Fibroblast of pulmonary artery (primary cell): ENCODE measurements at places on chromosomes 12 and 14.

GRCh38 chr12:104522985-104523722, 66.4 kb downstream of the CHST11 start:
- no peak for DNase-seq

GRCh38 chr12:125492354-125493270, 427.4 kb downstream of the AACS start:
- no peak for DNase-seq

- DNase-seq: peak; percentile 96
Measured at GRCh38 chr14:68361231-68361630, 431.6 kb downstream of the ZFP36L1 start.

DNA sequence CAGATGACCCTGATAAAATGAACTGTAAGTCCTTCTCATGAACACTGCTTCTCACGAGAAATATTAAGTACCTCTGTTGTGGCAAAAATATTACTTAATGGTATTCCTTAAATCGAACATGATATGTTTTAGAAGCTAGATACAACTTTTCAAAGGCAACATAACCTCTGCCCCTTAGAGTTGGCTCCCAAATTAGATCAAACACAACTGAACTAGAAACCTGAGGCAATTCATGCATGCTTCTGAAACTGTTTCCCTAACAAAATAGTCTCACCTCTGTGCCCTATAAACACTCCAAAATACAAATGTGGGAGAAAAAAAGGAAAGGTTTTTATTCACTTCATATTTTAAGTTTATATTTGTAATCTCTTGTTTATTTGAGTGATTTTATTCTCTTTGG, 121.6 kb downstream of the SLC16A7 start:
- no peak for DNase-seq

GRCh38 chr14:51552768-51553404, 98.8 kb upstream of the FRMD6 start:
- DNase-seq: no peak

GRCh38 chr14:38554026-38554425, 298.1 kb upstream of the CLEC14A start:
- DNase-seq: no peak

GRCh38 chr14:94056579-94057308, 24.3 kb downstream of the DDX24 start:
- peak; percentile 36 for DNase-seq

- no peak for DNase-seq
Measured at GRCh38 chr12:4158306-4158705, 115.3 kb upstream of the CCND2 start.

DNA sequence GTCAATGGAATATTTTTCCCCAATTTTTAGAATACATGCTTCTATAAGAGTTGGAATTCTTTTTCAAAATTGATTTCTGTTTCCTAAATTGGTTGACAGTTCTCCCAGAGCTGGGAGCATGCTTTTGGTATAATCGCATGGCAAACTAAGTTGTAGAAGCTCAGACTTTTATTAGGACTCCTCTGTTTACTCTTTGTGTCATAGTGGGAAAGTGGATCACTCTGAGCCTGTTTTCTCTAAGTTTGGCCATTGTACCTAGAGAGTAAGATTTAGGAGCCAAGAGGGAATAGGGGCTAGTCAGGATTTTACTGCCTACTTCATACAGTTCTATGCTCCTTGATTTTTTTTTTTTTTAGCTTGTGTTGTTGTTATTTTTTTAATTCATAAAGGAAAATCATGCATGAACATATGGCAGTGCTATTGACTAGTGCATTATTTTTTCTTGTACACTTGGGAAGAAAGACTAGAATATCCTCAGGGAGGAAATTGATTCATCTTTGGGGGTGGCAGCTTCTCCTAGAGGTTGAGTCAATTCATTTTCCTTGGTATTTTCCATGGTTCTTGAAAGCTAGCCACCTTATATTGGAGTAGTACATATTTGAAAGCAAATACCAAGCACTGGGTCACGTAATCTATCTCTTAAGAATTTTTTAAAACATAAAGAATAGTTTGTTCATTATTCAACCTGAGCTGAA, 77.7 kb upstream of the TRAF3 start:
- DNase-seq: peak; percentile 27

- DNase-seq: no peak
Measured at GRCh38 chr12:45419317-45419814, 203.5 kb downstream of the ANO6 start.

GRCh38 chr14:45089813-45090212, 5.9 kb downstream of the PRPF39 start:
- DNase-seq: no peak

DNA sequence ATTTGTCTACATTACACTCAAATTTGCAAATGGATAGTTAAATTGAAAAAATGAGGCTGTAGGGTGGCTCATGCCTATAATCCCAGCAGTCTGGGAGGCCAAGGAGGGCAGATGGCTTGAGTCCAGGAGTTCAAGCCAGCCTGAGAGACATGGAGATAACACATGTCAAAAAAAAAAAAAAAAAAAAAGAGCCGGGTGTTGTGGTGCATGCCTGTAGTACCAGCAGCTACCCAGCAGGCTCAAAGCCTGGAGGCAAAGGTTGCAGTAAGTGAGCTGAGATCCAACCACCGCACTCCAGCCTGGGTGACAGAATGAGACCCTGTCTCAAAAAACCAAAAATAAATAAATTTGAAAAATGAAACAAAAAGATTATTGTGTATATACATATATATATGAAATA, 119.9 kb upstream of the MGAT4C start:
- DNase-seq: no peak

- DNase-seq: peak; percentile 40
Measured at GRCh38 chr14:20489093-20489994, 16.0 kb upstream of the RNASE10 start.

DNA sequence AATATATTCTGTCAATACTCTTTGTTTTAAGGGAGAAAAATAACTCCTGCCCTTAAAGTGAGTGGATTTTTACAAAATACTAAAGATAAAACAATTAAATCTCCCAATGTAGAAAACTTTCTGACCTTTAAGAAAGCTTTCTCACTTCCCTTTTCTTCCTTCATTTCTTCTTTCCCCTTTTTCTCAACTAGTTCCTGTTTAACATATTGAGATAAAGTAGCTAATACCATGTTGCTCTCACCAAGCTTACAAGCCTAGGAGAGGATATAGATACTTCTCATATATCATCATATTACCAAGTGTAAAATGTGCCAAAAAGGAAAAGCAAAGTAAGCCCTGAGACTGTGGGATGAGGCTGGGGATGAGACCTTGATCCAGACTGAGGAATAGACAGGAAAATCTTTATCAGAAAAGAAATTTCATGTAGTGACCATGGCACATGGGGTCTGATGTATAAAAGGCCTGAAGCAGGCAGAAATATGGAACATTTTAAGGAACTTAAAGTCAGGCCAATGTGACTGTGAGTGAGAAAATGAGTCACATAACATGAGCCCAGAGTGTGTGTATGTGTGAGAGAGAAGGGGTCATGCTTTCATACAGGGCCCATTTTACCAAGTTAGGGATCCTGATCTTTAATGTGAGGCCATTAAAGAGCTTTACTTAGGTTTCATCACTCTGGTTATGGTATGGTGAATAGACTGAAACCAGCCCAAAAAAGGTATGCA, 1.6 kb upstream of the RPL10L start:
- no peak for DNase-seq

GRCh38 chr12:53755451-53755891, 3.7 kb upstream of the CISTR start:
- DNase-seq: no peak

DNA sequence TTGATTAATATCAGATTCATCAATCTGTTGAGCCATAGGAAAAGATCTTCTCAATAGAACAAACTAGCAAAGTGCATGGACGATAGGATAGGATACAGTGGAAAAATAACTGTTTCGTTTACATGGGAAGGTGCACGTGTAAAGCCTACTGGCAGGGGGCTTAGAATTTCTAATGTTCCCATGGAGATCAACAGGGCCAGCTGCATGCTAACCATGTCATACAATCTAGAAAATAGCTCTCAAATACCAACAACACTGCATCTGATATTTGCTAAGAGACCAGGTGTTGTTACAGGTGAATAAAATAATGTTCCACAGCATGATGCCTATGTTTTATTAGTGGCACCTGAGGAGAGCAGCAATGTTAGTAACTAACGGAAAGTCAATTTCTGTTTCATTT, 72.5 kb downstream of the ACSS3 start:
- no peak for DNase-seq

GRCh38 chr12:105721891-105722290, 391.4 kb downstream of the C12orf75 start:
- no peak for DNase-seq

GRCh38 chr12:94565683-94566082, 84.7 kb downstream of the TMCC3 start:
- no peak for DNase-seq

GRCh38 chr14:28767030-28767852, 654 bp downstream of the FOXG1 start:
- DNase-seq: no peak
